ENCODE measurements at places on chromosomes 2 and 18.

DNA sequence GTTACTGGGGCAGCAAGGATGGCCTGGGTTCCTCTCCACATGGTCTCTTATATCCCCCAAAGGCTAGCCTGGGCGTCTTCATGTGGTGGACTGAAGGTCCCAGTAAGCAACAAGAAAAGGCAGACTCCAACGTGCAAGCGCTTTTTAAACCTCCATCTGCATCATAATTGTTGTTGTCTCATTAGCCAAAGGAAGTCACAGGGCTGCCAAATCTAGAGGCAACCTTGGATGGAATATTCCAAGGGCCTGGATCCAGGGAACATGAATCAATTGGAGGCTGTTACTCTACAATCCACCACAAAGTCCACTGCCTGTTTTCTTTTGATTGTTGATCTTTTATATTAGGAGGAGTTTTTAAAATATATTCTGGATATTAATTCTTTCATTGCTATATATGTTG lies 118.8 kb downstream of the SH3RF3 start:
- DNase-seq = no peak

DNA sequence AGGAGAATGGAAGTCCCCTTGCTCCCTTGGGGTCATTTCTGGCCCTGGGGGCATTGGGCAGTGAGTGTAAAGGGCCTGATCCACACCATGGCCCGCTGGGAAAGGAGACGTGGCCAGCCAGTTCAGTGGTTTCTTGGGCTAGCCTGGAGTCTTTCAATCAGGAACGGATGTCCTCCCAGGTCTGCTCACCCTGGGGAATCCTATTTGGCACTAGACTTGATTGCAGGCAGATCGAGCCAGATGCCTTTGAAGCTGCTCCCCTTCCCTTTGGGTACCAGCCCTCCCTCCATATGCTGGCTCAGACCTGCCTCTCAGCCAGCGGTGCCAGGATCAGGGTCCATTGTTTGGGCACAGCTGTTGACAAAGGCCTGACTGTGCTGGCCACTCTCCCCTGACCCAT lies 11.0 kb downstream of the FBLN7 start:
- no peak for DNase-seq

DNA sequence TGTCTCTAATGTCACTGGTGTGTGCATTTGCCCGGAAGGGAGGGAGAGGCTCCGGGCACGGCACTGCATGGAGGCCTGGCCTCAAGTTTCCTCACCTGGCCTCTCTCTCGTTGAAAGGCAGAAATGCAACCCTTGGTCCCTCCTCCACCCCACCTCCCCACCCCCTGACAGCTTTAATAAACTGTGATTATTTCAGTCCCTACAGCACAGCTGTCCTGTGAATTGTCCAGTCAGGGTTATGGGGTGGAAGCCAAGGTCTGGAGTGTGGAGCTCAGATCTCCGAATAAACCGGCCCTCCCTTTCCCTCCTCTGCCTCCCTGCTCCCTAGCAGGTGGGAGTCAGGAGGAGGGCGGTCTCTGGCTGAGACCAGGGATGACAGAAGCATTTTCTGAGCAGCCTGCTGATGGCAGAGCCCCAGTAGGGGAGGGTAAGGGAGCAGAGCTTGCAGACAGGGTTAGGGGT lies 199.2 kb upstream of the SMAD2 start:
- DNase-seq = no peak

- DNase-seq = peak; percentile 49
These were observed 69.4 kb downstream of the AGAP1 start for GRCh38 chr2:235563056-235563910.

- DNase-seq = no peak
These were observed 690.9 kb downstream of the TDRD15 start for GRCh38 chr2:21814588-21815149.

GRCh38 chr2:9681427-9681817 lies 50.6 kb upstream of the YWHAQ start:
- no peak for DNase-seq

GRCh38 chr18:23354625-23355024 lies 98.5 kb upstream of the RIOK3 start:
- peak; percentile 66 for DNase-seq

- no peak for DNase-seq
These were observed 33.5 kb upstream of the SELENOI start for GRCh38 chr2:26312471-26312870.

GRCh38 chr2:54446122-54446521 lies 10.0 kb upstream of the SPTBN1 start:
- no peak for DNase-seq

GRCh38 chr2:191677646-191678436 lies at the start of gene NABP1:
Gene NABP1, plus strand, starts transcription at chr2:191678136. Its CDS starts 479 bp downstream, at chr2:191678615.
- peak; percentile 98 for DNase-seq

DNA sequence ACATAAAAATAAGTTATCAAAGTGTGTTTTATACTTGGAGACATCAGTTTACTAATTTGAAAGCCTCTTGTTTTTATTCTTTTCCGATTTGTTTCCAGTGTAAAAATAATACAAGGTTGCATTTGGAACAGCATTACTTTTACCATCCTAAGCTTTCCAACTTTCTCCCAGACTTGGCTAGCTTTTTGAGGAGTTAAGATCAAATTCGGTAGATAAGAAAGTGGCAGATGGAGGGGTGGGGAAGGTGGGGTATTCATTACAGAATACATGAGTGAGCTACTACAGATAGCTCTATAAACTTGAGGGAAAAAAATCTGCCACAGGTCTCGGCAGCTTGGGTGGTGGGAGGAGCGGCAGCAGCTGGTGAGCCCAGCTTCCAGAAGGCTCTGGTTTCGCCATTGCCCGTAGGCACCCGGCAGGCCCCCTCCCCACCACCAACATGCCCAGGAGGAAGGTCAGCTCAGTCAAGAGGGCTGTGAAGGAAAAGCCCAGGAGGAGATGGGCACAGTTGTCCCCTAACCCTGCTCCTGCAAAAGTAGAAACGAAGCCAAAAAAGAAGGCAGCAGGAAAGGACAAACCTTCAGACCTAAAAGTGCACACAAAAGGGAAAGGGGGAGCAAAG lies 18.6 kb upstream of the RMC1 start:
- no peak for DNase-seq

DNA sequence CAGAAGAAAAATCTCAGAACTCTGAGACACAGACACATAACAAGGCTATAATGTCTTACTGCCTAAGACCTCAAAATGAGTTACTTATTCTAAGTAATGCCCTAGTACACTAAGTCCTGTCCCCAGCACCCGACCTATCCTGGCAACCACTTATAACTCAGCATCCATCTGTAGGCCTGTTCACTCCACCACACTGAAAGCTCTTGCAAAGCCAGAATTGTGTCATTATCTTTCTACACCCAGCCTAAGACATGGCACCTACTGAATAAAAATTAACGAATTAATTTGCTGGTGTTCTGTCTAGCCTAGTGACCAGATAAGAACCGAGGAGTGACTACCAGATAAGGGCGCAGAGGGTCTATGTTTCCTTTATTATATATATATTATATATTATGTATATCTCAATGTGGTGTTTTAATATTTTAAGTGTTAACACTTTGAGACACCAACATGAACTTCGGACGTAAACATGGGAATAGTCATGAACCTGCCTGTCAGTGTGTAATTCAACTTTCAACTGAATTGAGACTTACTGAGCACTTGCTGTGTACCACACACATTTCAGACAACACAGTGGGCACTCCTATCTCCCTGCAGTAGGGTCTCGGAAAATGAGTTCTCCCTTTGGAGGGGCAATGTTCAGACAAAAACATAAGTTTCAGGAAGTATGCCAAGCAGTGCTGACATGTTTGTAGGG lies 27.7 kb downstream of the TMEM131 start:
- DNase-seq = no peak

GRCh38 chr2:12847694-12848575 lies 131.2 kb downstream of the TRIB2 start:
- no peak for DNase-seq

DNA sequence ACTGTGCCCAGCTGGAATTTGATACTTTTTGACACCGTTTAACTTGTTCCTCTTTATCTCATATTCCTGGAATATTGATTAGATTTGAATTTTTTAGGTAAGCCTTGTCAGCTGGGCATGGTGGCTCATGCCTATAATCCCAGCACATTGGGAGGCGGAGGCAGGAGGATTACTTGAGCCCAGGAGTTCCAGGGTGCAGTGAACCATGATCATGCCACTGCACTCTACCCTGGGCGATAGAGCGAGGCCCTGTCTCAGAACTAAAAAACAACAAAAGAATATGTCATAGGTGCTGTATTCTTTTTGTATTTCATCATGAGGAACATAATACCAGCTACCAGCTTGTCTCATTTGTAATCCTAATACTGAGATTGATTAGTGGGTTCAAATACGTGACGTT lies 90.3 kb downstream of the ZNF532 start:
- DNase-seq = no peak

DNA sequence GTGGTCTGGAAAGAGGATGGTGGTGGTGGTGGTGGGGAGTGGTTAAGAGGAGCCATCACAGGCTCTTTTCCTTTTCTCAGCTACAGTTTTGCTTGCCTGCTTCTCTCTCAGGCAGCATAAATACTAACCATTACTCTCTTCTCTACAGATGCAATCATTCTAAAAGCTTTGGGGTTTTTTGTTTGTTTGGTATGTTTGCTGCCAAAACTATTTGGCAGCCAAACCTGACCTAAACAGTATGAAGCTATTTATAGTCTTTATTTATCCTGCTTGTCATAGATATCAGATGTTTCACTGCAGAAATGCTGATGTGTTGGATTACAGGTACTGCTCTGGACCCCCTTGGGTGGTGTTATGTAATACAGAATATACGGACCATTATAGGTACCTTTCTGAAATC lies 15.3 kb downstream of the SIX3 start:
- DNase-seq = no peak

GRCh38 chr2:181894381-181894780 lies 2.9 kb downstream of the ITPRID2 start:
- no peak for DNase-seq

DNA sequence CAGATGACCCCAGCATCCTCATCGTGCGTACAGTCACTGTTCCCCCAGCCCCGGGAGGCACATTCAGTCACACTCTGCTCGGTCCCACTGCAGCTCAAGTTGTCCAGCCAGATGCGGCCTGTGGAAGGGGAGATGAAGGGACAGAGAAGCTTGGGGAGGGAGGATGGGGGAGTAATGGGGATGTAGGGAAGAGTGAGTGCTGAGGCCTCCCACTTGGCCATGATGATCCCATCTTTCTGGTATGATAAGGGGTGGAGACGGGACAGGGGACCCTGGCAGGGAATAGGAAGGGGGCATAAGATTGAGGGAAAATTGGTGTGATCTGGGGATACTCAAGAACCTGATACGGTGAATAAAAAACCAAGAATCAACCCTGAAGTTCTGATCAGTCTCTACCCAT lies 3.5 kb downstream of the LOXL3 start:
- DNase-seq = no peak

DNA sequence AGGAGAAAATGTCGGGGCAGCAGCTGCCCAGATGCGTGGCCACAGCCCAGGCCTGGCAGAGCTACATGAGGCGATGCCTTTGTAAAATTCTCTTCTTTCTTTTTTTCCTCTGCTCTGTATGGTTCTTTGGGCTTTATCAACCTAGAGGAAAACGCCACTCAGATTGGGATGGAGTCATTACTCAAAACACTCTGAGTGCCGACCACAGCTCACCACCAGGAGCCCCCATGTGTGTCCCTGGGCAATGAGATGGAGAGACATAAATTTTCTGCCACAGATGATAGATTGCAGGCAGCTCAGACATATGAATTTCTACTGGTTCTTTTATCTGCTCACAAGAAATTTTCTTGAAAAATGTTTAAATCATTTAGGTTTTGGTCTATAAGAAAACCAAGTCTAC lies 56.0 kb downstream of the PARD6G start:
- DNase-seq = no peak

Data from fibroblast of upper back skin (primary cell).